NCI-H2227 treated with DMSO at 0.1 percent for 48 hours (cell line): ENCODE measurements at places on chromosomes 6 and 20.

GRCh38 chr6:38845931-38846330 is 130.8 kb downstream of the DNAH8 start:
- DNase-seq, result no peak

GRCh38 chr6:84304881-84305280 is 77.4 kb upstream of the CEP162 start:
- no peak for DNase-seq

DNA sequence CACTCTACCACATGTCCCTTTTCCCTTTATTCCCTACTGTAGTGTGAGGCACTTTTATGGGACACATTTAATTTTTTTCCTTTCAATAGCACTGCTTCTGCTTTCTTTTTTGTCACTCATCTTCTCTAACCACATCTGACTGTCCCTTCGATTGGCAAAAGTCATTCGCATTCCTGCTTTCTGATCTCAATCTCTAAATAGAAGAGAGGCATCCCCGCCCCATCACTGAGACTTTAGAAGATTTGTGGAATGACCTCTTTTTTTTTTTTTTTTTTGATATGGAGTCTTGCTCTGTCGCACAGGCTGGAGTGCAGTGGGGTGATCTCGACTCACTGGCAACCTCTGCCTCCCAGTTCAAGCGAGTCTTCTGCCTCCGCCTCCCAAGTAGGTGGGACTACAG is 9.1 kb downstream of the ZNF292 start:
- DNase-seq, result no peak

GRCh38 chr6:41715795-41716515 is 19.5 kb downstream of the TFEB start:
- no peak for DNase-seq

DNA sequence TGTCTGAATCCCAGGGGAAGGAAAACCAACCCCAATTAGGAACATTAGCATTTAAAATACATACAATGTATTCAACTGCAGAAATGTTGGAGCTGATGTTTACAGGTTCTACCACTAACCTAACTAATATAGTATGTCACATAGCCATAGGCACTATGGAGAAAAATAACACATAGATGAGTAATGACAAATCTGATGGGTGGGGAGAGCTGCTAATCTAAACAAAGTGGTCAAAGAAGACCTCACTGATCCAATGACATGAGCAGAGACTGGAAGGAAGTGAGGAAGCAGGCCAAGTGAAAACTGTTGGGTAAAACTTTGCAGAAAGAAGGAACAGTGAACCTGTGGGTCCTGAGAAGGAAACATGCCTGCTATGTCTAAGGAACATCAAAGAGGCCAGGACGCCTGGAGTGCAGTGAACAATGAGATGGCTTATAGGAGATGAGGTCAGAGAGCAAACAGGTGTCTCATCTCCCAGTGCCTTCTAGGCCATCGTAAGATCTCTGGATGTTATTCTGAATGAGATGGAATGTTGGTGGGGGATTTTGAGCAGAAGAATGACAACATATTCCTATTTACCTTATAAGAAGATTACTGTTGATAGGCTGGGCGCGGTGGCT is 135.7 kb downstream of the ALDH8A1 start:
- no peak for DNase-seq

- no peak for DNase-seq
Observed at GRCh38 chr6:142489722-142490610, 188.2 kb downstream of the ADGRG6 start.

DNA sequence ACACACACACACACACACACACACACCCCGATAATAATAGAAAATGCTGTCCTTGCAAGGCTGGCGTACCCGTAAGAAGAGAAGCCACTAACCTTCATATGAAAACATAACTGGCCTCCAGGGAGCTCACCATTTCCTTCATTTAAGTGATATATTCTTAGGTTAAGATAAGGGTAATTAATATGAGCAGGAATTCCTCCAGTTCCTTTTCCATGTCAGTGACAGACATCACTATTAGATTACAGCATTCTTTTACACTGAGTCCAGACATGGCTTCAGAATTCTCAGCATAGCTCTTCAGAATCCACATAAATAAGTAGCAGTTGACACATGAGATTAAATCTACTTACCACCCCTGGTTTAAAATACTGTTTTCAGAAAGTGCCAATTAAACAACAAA is 121.9 kb downstream of the SIM1 start:
- no peak for DNase-seq

DNA sequence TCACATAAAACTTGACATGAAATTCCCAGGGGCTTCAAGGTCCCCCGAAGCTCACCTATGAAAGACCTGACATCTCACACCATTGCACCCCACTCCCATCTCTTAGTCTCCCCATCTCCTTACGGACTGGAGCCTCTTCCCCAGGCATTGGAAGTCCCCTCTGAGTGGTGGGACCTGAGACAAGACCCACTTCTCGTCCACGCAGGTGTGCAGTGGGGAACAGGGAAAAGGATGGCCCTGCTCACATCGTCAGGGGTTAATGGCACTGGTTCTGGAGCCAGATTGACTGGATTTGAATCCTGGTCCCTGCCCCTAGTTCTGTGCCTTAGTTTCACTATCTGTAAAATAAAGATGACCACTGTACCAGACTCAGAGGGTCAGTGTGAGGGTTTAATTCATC is 15.5 kb downstream of the ADGRF1 start:
- no peak for DNase-seq

DNA sequence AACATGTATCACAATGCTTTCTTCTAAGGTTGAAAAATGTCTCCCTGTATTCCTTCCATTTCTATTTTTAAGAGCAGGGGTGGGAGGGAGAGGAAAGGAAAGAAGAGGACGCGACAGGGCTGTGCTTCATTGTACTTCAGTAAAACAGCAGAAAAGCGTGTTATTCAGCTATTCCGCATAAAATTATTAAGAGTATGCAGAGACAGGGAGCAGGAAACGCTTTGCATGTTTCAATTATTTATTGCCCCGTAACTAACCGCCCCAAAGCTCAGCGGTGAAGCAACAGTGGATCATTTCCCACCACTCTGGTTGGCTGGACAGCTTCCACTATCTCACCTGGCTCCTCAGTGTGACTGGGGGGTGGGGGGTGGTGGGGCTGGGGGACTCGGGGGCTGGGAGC is 188.9 kb downstream of the TTLL2 start:
- no peak for DNase-seq

DNA sequence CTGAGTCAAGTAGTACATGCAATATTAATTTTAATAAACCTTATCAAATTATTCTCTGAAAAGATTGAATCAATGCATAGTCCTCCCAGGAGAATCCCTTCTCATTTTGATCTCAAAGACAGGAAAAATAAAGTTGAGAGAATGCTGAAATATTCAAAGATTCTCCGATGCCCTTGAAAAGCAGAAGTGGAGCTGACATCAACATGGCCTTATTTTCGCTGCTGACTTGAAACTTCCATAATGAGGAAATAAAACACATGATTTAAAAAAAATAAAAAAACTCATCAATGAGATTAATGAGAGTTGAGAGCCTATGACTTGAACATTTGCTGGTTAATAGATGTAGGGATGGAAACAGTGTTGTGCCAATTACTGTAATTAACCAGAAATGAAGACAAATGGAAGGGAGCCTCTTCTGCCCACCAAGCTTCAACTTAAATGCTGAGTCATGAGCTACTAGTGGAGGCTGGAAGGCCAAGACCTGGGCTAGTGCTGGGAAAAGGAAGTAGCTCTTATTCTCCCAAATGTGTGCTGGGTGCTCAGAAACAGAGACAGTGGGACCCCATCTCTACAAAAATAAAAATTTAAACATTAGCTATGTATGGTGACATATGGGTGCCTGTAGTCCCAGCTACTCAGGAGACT is 139.9 kb downstream of the BFSP1 start:
- no peak for DNase-seq

- no peak for DNase-seq
Observed at GRCh38 chr20:9989066-9989724, 45.6 kb upstream of the ANKEF1 start.

DNA sequence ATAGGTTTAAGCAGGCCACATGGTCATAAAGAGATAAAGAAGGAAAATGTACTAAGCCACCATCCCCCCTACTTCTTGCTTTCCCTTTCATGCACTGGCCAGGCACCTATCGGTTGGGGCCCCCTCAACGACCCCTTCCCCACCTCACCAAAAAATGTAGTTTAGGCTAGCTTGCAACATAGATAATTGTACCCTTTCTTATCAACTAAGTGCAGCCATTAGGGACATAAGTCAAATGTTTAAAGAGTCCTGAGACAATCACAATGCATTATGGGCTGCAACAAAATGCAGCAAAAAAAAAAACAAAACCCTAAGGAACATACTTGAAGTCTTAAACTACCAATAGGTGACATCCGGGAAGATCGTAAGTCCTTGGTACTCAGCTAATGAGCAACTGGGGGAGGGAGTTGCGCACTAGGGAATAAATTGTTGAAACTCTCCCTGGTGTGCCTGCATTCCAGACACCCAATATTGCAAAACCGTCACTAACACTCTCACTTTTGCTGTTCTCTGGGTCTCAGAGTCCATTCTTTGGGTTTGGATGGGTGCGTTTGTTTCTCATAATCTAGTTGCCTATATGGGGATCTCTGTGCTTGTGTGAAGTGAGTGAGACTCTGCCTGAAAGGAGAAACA is 12.4 kb upstream of the HLA-G start:
- DNase-seq, result no peak

DNA sequence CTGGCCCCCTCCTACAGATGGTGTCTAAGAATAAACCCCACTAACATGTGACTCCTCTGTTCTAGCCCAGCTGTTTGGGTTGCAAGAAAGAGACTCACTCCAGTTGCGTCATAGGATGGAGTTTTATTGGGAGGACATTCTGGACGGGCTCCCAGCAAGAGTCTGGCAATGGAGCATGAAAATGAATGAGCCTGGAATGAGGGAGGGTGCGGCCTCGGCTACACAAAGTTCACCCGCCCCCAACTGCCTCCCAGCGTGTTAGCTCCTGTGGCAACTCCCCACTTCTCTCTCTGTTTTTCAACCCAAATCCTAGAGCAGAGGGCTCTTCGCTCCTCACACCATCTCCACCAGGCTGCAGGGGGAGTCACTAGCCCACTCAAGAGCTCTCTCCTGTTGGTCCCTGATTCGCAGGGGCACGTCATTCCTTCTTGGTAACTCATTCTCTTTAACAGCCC is 5.1 kb upstream of the ADAM33 start:
- DNase-seq, result no peak

DNA sequence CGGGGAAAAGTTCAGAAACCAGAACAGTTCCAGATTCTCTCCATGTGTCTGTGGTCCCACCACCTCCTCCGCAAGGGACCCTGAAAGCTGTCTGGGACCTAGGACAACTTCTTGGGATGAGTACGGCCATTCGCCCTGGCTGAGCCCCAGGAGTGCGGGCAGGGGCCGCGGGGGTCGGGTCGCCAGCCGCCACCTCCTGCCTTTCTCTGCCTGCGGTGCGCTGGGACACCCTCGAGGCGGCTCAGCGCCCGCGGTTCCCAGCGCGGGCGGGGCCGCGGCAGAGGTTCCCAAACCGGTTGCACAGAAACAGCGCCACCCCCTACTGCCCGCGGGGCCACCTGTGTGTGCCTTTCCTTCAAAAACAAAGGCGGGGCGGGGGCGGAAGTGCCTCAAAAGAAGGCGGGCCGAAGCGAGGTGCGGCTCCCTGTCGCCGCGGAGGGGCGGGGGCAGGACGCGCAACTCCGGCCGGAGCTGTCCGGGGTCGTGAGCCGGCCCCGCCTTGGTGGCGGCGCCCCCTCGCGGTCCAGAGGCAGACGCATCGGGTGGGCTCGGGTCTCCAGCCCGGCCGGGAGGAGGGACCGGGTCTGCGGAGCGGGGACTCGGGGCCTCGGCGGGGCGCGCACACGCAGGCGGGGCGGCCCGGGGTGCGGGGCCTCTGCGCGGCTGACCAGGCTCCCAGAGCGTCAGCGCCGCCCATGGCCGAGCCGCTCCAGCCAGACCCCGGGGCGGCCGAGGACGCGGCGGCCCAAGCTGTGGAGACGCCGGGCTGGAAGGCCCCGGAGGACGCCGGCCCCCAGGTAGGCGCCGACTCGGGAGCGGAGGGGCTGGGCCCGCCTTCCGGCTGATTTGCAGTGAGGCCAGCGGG is at the start of gene HEBP2:
Gene HEBP2 (plus strand): TSS at position 423 of the 865 bp plus-strand sequence. CDS start 273 bp downstream, at position 696.
- DNase-seq, result peak; percentile 1

DNA sequence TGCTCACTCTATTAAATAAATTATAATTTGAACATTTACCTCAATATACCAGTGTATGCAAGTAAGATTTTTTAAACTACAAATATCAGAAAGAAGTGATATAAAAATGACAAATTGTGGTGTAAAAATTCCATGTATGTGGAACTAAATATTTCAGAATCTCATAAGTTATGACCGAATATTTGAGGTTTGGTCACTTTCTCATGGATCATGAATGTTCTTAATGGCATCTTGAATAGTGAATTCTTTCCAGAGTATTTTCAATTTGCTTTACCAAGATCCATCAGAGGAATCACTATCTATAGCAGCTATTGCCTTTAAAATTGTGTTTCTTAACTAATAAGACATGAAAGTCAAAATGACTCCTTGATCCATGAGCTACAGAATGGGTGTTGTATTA is 950.6 kb downstream of the TBC1D32 start:
- no peak for DNase-seq

DNA sequence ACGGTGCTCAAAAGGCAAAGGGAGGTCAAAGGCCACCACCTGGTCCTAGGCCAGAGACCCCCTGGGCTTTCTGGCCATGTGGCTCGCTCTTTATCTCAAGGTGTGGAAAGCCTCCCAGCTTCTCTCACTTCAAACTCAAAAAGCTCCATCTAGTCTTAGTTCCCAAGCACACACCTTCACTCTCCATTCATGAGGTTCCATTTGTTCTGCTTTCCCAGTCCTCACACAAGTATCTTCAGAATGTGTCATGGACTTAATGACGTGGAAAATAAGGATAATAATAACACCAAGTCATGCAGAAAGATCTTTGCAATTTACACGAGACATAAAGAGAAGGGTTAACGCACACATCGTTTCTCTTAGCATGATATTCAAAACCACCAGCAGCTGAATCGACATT is 219.3 kb downstream of the GMDS start:
- no peak for DNase-seq

DNA sequence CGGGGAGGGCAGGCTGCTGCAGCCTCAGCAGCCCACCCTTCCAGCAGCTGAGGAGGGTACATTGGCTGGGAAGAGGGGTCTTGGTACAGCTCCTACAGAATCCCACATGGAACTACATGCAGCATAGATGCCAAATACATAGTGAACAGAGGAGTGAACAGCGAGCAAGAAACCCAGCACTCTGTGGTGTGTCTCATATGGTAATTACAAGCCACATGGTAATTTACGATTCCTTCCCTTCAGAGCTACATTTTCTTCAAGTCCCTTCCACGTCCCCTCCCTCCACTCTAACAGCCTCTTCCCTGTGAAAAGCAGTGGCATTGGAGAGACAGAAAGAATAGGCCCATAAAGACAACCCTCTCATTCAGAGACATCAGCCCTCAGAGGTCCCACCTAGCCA is 167.7 kb downstream of the SYNDIG1 start:
- DNase-seq, result no peak

DNA sequence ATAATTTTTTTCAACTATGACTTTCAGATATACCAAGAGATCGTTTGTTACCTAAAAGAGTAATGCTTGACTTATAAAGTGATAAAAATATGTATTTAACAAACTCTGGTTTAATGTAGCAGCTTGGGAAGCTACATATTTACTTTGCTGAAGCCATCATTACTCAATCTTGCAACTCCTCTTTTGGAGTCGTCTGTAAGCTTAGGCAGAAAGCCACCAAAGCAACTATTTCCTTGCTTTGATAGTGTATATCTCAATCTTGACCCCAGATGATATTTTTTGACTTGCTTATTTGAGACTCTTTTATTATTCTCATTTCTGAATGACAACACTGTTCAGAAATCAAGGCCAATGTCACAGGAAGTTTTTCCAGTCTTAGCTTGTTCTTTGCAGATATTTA is 183.0 kb downstream of the SAMD5 start:
- no peak for DNase-seq

GRCh38 chr20:18676396-18676795 is 88.5 kb downstream of the DTD1 start:
- no peak for DNase-seq
